GM23338 (cell line): ENCODE measurements at places on chromosomes 3 and 15. TPM values are rescaled to one million over a fixed set of nuclear protein-coding genes. Genes with fewer than 3 reads are reported as not detected.

- no peak for DNase-seq
These were observed 10.0 kb downstream of the ARIH2 start for GRCh38 chr3:48928679-48929078.

The LHFPL4 gene
- total RNA-seq: 11.1 and 11.5 TPM in 2 replicates

The GCHFR gene
- 44.2 and 45.4 TPM in 2 replicates for total RNA-seq

DNA sequence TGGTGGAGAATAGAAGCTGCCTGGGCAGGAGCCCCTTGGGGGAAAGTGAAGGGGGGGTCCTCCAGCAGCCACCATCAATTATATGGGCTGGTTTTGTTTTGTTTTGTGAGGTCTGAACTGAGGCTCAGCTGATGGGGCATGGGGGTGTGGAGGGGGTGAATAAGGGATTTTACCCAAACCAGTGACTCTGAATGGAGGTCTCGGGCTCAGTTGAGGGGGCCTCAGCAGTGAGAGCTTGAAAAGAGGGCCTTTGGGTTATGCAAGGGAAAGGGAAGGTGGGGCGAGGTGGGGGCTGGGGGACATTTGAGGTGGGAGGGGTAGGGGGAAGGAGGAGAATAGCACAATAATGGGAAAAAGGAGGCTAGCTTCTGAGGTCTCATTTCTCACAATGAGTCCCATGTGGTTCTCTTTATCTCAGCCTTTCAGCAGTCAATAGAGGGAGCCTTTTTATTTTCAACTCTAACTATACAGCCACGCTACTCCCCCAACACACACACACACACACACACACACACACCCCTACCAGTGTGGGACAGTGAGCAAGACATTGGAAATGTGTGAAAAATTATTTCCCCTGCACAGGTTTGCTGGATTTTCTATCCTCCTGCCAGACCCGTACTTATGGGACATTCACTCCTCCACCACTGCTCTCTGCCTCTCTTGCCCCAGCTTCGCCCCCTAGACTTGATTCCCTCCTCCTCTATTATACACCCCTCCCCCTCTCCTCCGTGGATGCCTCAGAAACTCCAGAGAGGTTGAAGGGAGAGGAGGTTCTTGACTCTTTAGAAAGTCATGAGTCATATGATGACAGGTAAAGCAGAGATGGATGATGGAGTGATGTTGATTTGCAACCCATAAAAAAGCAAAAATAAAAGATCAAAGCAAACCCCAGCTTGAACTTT is 96.0 kb downstream of the GTPBP8 start:
- peak; percentile 48 for DNase-seq

DNA sequence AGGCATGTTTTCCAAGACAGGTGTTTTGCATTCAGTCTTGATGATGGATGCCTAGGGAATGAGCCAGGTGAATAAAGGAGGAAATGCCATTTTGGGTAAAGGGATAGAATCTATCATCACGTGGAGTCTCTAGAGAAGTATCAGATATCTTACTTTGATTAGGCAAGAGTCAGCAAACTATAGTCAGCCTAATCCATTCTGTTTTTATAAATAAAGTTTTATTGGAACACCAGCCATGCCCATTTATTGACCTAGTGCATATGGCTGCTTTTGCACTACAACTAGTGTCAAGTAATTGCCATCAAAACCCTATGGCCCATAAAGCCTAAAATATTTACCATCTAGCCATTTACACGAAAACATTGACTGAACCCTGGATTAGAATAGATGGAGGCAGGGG is 231.2 kb downstream of the SLC9A9 start:
- no peak for DNase-seq

- no peak for DNase-seq
These were observed 23.0 kb upstream of the NMD3 start for GRCh38 chr3:161197855-161198850.

- DNase-seq: no peak
These were observed 21.8 kb upstream of the ATP1B3 start for GRCh38 chr3:141854599-141854998.

The ITIH4 gene
- 1.4 and 6.4 TPM in 2 replicates for total RNA-seq

- DNase-seq: no peak
These were observed 531.2 kb upstream of the CFAP20DC start for GRCh38 chr3:59580996-59581395.

DNA sequence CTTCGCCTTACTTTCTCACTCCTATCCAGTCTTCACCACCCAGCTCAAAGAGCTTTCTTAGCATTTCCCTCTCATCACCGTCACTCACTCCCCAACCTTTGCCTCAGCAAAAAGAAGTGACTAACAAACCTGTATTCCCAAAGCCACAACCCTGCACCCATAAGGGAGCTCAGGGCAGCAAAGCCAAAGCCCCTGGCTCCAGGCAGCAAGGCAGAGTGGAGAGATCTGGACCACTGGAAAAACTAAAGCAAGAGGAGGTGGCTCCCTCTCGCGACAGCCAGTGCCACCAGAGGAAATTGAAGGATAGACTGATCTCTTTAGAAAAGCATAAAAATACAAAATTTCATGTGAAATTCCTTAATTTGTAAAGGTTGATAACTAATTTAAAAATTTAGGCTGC is 25.1 kb upstream of the CDCP1 start:
- no peak for DNase-seq

DNA sequence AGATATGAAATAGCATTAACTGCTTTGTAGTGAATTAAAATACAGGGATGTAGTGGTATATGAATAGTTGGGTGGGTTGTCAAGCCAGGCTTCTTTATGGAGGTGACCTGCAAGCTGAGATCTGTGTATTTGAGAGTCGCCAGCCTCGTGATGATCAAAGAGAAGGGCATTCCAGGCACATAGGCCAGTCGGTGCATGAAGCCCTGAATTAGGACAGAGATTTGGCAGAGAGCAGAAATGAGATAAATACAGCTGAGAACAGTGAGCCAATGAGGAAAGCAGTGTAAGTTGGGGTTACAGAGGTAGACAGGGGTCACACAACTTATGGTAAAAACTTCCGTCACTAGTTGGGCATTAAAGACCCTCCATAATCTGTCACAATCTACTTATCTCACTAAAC is 641.9 kb downstream of the OTOL1 start:
- DNase-seq: no peak

The SLC12A8 gene
- 10.1 and 15.9 TPM in 2 replicates for total RNA-seq

DNA sequence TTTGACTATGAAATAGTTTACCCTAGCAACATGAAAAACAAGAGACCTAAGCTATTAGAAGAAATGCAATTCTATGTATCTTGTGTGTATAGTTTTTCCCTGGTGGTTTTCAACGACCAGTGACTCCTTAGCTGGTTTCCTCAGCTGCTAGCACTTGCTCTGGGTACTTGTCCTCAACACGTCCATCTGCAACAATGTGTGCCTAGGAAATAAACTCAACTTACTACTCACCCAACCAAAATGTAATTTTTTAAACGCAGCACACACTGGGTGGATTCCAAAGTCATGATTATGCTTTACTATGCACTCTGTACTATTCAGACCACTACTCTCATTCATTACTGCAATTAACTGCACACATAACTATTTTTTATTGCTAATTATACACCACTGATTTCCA is 31.0 kb downstream of the CPA3 start:
- DNase-seq: no peak

DNA sequence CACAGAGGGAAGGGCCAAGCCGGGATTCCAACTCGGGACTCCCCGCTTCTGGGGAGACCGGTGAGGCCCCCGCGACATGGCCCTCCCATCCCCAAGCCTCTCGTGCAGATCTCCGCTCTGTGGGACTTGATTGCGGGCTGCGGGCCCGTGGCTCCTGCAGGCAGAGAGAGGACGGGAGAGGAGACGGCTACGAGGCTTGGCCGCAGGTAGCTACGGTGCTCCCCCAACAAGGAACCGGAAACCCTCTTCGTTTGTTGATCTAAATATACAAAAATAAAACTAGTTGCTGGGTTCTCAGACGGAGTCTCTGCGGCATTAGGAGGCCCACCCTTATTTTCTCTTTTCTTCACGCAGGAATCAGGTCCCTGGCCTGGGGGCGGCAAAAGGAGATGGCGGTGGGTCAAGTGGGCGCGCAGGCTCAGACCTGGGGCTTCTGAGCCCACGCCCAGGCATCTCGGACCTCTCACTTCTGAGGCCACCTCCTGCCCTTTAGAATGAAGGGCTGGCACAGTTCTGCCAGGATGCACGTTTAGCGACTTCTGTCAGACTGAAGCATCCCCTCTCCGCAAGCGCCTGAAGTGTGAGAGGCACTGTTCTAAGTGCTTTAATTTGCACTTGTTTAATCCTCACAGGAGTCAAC is 10.9 kb downstream of the GNB5 start:
- no peak for DNase-seq

- no peak for DNase-seq
These were observed 142.5 kb downstream of the FILIP1L start for GRCh38 chr3:99971761-99972160.

GRCh38 chr15:28085489-28086174 is 13.5 kb downstream of the OCA2 start:
- no peak for DNase-seq

The SFMBT1 gene
- total RNA-seq: 19.0 and 24.0 TPM in 2 replicates

The IDH2 gene
- 63.6 and 64.0 TPM in 2 replicates for total RNA-seq

DNA sequence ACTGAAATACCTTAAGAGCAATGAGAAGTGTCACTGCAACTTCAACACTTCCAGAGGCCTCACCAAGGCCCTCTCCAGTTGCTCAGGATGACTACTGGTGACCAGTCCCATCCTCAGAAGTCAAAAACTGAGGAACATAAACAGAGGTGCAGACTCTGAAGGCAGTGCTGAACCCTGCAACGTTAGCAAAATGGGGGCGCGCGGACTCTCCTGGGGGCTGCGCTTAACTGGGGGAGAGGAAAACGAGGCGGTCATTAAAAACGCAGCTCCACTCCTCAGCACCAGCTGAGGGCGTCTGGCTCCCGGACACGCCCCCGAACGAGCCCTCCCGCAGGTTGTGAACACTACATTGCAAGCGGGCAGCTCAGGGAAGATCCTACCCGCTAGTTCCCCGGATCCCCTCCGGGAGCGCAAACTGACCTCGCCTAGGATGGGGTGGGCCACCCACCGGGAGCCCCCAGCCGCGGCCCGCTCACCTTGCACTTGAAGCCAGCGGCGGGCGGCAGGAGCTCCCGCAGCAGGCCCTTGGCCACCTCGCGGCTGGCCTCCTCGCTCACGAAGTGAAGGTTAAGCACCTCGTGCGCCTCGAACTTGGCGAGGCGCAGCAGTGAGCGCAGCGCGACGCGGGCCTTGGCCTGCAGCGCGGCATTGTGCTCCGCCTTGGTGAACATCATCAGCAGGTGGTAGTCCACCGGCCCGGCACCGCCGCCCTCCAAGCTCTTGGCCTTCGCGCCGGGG is 711 bp downstream of the XXYLT1 start:
- DNase-seq: peak; percentile 73

- no peak for DNase-seq
These were observed 34.9 kb downstream of the CHAC1 start for GRCh38 chr15:40988156-40988555.

- DNase-seq: no peak
These were observed 10.9 kb downstream of the CCR5 start for GRCh38 chr3:46381625-46382024.

The PROS1 gene
- 2.5 and 4.1 TPM in 2 replicates for total RNA-seq

- no peak for DNase-seq
These were observed 19.5 kb downstream of the SHF start for GRCh38 chr15:45168286-45168685.

The STRA6 gene
- total RNA-seq: 9.9 and 14.1 TPM in 2 replicates

The HTR3E gene
- total RNA-seq: not detected in 2 replicates

DNA sequence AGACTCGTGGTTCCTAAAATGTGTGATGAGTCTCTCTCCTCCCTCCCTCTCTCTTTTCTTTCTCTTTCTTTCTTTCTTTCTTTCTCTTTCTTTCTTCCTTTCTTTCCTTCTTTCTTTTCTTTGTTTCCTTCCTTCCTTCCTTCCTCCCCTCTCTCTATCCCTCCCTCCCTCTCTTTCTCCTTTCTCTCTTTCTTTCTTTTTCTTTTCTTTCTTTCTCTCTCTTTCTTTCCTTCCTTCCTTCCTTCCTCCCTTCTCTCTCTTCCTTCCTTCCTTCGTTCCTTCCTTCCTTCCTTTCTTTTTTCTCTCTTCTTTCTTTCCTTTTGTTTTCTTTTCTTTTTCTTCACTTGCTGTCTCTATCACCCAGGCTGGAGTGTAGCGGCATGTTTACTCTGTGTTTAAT is 290.8 kb downstream of the NFKBIZ start:
- DNase-seq: no peak

GRCh38 chr3:140249188-140249587 is 314.2 kb downstream of the CLSTN2 start:
- DNase-seq: no peak

The TIMP4 gene
- total RNA-seq: 11.1 and 16.1 TPM in 2 replicates

- DNase-seq: no peak
These were observed 457.4 kb downstream of the ZIC1 start for GRCh38 chr3:147866561-147866960.

DNA sequence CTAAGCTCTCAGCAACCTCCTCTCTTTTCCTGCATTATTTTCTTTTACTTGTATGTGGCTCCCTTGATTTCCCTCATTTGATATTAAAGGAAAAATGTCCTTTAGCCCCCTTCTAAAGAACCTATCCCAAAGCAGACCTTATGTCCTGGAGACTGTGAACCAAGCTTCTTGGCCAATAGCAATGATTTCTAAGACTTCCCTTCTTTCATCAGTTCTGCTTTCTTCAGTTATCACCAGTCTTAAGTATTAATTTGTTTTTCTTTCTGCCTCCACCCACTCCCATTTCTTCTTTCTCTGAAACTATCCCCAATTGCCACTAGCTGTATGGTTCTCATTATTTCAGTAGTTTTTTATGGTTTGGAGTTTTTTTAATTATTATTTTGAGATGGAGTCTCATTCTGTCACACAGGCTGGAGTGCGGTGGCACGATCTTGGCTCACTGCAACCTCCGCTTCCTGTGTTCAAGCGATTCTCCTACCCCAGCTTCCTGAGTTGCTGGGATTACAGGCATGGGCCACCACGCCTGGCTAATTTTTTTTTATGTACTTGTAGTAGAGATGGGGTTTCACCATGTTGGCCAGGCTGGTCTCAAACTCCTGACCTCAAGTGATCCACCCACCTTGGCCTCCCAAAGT is 12.1 kb downstream of the TMOD3 start:
- no peak for DNase-seq

The RBP2 gene
- total RNA-seq: not detected in 2 replicates

GRCh38 chr15:31843426-31844055 is 186.8 kb upstream of the CHRNA7 start:
- no peak for DNase-seq

- DNase-seq: no peak
These were observed 243.7 kb downstream of the TLE3 start for GRCh38 chr15:69854001-69854400.
